ENCODE measurements at places on chromosomes 2 and 18.

DNA sequence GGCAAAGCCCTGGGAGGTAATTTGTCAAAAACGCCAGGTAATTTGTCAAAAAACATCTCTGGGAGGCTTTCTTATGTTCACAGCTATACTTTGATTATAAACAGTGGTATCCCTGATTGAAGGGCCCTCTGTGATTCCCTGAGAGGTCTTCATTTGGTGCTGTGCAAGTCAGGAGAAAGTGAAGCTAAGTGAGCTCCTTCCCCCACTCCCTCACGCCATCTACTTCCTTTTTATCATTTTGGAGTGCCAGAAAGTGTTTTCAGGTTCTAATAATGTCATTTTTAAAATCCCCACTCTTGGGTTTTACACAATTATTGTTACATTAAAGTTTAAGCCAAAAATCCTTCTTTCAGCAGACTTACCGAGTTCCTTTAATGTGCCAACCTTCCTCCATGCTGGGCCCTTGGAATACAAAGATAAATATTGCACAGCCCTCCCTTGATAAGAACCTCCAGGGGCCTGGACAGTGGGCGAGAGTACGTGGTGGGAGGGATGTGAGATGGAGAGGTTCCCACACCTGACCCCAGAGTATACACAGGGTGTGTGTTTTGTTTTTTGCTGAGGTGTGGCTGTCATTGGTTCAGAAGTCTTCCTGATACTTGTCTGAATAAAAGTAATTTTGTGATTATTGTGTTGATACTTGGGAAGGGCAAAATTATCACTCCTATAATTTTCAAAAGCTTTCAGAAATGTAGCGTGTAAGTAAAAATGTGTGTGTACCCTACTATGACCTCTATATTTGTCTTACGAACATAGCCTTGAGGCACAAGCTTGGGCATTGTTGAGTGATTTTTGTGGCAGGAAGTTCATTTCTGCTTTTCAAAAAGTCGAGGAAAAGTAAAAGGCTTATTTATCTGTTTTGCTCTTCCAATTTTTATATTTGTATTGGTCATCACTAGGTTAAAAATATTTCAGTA is 8.2 kb downstream of the MAPRE2 start:
- DNase-seq: no peak

- DNase-seq: no peak
Measured at GRCh38 chr18:76957384-76958355, 135.3 kb downstream of the ZNF236 start.

DNA sequence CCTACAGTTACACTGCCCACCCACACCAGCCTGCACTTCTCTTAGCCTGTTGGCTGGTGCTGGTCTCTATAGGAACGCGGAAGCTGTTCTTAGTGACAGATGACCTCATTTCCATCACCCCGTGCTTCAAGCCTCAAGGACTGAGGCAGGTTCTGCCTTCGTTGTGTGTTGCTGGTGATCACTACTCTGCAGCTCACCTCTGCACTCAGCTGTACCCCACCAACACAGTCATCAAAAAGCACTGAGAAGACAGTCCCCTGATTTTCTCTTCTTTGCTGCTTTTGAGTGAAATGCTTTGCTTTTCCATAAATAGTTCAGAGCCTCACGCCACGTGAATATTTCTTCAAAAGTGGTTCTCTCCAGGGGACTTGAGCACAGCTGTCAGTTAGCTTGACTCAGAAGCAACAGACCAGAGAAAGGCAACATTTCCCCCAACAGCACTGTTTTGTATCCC is 225.7 kb upstream of the CCDC150 start:
- no peak for DNase-seq

DNA sequence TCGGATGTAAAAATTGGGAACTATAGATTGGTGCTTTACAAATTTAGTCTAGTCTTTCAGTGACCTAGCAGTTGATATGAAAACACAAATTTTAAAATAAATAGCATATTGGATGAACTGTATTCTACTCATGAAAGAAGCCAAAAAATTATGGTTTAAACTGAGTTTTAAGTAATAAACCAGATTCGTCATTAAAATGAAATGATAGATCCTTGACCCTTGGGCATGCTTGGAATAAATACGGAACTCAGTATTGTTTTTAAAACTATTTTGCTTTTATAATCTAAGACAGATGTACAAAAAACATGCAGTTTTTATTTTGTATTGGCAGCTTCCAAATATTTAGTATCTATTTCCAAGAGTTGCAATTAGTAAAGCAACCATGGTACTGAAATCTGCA is 34.6 kb upstream of the TBR1 start:
- no peak for DNase-seq

- DNase-seq: no peak
Measured at GRCh38 chr2:143177096-143177786, 48.0 kb downstream of the ARHGAP15 start.

DNA sequence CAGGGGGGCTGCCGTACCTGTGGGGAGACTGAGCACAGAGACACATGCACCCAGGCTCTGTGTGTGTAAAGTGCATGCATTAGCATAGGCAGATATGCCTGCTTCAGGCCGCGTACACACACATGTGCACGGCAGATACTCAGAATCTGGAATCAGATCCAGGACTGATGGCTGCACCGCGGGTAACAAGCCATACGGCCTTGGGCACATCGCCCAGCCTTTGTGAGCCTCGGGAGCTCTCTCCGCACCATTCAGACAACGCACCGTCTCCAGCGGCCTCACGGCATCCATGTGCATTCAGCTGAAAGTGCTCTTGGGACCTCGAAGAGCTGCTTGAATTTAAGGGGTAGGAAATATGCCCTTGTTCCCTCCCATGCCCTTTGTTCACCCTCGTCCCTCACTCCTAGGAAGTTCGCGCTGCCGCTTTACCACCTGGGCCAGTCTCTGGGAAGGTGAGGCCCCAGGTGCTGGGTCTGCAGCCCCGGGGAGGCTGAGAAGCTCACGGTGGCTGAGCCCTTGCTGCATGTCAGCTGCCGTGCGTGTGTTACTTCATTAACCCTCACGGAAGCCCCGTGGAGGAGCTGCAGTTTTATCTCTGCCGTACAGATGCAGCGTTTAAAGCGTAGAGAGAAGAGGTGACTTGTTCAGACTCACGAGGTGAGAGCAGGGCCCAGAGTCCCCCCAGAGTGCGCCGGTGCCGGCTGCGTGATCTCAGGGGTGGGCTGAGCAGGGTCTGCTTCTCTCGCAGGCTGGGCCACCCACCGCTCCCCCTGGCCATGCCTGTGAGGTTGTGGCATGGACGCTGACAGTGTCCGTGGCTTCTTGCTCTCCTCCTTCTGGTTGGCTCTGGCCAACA is 377.7 kb upstream of the MYT1L start:
- DNase-seq: no peak

GRCh38 chr2:239831861-239832489 is 193.2 kb downstream of the NDUFA10 start:
- DNase-seq: no peak

GRCh38 chr18:75678627-75679026 is 251.1 kb upstream of the SMIM21 start:
- no peak for DNase-seq

DNA sequence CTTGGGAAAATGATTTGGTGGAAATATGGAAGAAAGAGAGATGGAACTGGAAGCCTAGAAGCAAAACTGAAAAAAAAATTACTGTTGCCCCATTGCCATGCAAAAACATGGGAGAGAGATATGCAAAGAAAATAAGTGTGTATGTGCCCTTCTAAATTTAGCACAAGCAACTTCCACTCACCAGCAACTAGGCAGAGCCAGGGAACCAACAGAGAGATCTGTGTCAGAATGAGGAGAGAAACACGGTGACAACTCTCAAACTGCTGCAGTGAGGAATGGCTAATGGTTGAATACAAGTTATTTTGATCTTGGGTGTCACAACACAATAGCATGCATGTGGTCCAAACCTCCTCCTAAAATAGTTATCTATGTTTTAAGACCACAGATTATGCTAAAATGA is 10.9 kb downstream of the DSC2 start:
- no peak for DNase-seq

DNA sequence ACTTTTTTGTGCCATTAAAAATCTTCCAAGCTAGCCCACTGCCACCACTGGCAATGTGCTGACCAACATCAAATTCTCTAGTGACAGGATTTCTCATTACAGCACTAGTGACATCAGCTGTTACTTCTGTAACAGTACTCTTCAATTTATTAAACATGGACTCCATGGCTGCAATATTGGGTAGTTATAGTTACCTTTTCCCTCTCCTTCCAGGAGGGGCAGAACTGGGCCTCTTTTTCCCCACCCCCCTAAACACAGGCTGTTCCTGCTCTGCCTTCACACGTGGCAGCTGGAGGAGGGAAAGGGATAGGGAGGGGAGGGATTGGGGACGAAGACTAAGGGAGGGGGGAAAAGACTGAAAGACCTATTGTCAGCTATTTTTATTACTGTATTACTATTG is 38.1 kb downstream of the TRAK2 start:
- DNase-seq: no peak

DNA sequence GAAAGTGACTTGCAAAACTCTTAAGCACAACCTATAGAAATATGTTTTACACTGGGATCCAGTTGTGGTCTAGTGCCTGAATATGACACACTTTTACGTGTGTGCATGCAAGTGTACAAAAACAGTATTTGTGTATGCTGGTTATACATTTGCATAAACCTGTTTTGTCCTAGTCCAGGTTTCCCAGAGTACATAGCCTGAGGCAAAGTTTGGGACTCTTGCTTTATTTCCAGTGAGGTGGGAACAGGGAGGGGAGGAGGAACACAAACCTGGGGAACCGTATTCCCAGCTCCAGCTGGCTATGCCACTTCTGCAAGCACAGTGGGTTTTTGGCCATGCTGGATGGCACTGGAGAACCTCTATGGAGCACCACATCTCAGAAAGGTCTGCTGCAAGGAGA is 481.1 kb upstream of the HS6ST1 start:
- no peak for DNase-seq

DNA sequence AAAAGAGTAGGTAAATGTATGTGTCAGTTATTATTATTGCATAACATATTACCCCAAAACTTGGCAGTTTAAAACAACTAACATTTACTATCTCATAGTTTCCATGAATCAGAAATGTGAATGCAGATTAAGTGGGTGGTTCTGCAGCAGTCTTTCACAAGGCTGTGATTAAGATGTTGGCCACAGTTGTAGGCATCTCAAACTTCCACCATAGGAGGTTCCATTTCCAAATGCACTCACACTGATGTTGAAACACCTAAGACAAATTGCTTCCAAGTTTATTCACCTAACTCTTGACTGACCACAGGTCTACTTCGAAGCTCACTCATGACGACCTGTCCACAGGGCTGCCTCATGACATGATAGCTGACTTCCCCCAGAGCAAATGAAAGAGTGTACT is 360.8 kb downstream of the GRB14 start:
- no peak for DNase-seq

DNA sequence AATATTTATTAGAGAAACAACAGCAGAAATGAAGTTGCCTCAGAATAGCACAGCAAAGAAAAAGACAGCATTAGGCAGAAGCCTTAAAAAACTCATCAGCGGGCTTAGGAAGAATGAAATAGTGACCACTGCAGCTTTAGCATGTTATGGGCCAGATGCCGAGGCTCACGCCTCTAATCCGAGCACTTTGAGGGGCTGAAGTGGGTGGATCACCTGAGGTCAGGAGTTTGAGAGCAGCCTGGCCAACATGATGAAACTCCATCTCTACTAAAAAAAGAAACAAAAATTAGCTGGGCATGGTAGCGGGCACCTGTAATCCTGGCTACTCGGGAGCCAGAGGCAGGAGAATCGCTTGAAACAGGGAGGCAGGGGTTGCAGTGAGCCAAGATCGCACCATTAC is 32.4 kb downstream of the AP1S3 start:
- DNase-seq: no peak

GRCh38 chr18:10499230-10499629 is 26.6 kb upstream of the NAPG start:
- DNase-seq: no peak

- no peak for DNase-seq
Measured at GRCh38 chr2:26184121-26184520, 11.2 kb downstream of the GAREM2 start.

- no peak for DNase-seq
Measured at GRCh38 chr2:2926858-2927175, 450.8 kb downstream of the EIPR1 start.

DNA sequence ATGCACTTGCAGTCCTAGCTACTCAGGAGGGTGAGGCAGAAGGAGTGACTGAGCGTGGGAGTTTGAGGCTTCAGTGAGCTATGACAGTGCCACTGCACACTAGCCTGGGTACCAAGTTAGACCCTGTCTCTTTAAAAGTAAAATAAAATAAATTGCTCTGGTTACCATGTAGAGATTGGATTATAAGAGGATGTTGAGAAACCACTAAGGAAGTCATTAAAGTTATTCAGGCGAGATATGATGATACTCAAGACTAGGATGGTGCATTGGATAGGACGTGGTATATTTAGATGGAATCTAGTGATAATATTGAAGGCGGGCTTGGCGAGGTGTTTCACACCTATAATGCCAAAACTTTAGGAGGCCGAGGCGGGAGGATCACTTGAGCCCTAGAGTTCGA is 50.6 kb downstream of the BMPR2 start:
- no peak for DNase-seq

- no peak for DNase-seq
Measured at GRCh38 chr2:30105556-30105955, 41.3 kb upstream of the YPEL5 start.

- DNase-seq: no peak
Measured at GRCh38 chr2:40653829-40654228, 201.9 kb upstream of the SLC8A1 start.

DNA sequence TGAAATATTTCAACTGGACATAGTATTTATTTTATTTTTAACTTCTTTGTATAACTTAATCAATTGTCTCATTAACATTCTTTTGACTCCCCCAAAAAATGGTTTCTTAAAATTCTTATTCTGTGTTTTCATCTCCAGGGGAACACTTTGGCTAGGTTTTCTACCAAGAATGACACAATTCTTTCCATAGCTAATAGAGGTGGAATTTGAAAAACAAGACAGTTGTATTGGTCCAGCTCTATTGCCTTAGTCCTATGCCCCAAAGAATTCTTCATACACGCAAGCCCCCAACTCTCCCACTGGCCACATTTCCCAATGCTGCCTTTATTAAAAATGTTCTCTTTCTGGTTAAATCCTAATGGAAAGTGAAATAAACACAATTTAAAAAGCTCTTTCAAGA is 104.7 kb upstream of the PKDCC start:
- no peak for DNase-seq

DNA sequence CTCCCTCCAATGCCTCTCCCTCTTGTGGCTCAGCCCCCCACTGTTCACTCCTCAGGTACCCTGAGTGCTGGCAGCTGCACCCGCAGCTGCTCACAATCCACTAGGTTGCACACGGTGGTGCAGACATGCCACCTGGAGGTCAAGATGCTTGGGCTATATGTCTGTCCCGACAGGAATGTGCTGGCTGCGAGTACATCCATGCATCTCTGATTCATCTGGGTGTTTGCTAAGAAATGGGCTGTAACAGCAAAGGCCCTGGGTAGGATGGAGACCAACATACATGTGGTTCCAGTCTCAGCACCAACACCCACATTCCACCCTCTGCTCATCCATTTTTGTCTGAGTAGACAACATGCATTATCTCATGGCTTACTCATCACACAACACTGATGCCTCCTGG is 31.3 kb downstream of the ANKMY1 start:
- no peak for DNase-seq

DNA sequence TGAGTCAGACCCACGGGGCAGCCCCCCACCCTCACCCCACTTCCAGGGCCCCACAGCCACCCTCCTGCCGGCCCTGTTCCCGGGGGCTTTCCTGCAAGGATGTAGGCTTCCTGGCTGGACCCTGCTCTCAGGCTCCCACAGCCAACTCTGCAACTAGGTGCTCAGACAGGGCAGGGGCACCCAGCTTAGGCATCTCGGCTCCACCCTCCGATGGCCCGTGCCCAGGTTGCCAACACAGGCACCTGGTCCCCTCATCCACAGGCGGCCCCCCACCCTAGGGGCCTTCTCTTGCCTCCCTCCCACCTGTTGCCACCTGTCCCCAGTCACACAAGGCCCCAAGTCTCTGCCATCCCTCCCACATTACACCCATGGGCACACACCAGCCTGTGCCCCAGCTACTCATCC is 34.6 kb downstream of the HS6ST1 start:
- no peak for DNase-seq

Measured in WTC11 (cell line).